ENCODE measurements at places on chromosomes 7 and 10.

GRCh38 chr7:27221201-27221797 lies 21.3 kb upstream of the EVX1 start:
- DNase-seq, result no peak

- no peak for DNase-seq
Observed at GRCh38 chr7:46357851-46358250, 436.8 kb upstream of the IGFBP3 start.

DNA sequence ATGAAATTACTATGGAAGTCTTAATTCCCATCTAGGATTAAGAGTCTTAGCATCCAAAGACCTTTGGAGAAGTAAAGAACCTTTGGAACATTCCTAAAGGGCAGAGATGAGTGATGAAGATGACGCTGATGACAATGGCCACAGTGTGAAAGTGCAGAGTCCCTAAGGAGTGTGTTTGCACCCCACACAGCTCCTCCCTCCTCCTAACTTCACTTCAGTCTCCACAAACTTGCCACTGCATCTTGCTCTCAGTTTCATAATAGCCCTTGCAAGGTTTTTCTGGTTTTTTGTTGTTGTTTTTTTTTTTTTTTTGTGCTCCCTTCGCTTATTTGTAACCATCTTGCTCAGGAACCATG lies 117.5 kb upstream of the ANLN start:
- no peak for DNase-seq

DNA sequence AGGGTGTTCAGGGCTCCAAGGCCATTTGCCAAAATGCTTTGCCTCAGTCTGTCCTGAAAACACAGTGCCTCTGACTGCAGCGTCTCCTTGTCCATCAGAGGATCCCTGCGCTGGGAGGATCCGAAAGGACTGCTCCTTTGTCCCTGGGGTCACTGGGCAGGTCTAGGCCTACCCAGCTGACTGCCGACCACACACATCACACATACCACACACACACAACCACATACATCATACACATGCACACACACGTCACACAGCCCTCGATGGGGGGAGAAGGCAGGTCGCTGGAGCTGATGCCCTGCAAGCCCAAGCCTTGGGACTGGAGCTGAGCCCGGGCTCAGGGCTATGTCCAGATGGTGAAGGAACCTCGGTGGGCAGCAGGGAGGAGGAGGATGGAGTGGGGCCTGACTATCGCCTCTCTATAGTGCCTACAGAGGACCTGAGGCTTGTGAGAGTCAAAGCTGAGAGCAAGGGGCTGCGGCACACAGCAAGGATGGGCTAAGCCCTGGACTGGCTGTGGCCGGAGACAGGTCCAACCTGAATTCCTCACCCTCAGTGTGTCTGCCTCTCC lies 29.1 kb downstream of the GPRIN2 start:
- DNase-seq, result no peak

DNA sequence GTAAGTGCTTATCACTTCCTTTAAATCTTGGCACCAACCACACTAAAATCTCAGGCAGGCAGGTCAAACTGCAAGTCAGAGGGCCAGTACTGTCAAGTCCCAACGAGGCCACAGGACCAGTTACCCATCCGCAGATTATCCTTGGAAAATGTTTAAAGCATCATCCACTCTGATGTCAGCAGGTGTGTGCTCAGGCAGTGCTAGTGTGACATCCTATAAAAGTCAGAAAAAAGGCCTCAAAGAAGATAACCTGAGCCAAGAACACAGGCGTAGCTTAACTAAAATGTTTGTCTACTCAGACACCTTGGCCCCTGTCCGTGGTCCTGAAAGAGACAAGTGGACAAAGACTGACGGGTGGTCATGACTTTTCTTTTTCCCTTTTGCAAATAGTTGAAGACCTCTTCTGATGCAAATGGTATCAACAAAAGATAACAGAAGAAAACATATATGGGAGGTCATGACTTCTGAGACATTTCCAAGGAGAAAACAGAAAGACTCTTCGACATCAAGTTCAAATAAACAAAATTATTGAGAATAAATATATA lies 309.3 kb downstream of the KCNMA1 start:
- peak; percentile 66 for DNase-seq

DNA sequence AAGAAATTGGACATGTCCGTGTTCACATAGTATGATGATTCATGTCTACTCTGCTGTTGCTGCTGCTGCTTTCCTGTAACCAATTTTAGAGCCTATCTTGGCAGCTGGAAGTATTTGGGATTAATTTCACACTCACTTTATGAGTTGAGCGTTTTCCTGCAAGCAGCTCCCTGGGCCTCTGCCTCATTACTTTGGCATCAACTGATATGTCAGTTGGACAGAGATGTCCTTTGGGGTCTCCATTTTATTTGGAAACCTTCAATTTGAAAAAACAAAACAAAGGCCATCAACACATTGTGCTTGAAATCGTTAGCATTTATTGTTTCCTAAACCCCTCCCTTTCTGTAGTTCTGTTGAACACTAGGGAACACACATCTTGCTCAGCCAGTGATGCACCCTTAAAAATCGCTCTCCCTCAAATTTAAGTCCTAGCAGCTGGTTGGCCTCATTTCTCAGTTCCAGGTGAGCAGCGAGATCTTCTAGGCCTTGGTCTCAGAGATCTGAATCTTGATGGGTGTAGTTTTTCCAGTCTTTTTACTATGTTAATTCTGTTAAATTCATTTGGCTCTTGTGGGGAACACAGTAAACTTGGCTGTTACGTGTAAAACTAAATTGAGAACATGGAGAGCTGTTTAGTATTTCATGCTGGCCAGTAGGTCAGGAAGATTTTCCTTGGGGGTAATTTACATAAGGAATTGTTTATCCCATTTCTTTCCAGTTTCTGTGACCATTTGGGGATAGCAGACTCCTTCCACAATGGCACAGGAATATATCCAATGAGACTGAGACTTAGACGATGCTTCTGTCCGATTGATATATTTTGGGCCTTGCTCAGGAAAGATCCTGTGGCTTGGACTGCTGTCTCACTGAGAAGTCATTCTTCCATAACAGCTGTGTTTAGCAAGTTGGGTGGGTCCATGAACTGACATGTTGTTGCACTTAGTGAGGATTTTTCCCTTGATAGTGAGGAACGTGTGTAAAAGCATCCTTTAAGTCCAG lies 371.6 kb downstream of the BBS9 start:
- no peak for DNase-seq

GRCh38 chr7:84446991-84447480 lies 252.4 kb upstream of the SEMA3A start:
- no peak for DNase-seq

DNA sequence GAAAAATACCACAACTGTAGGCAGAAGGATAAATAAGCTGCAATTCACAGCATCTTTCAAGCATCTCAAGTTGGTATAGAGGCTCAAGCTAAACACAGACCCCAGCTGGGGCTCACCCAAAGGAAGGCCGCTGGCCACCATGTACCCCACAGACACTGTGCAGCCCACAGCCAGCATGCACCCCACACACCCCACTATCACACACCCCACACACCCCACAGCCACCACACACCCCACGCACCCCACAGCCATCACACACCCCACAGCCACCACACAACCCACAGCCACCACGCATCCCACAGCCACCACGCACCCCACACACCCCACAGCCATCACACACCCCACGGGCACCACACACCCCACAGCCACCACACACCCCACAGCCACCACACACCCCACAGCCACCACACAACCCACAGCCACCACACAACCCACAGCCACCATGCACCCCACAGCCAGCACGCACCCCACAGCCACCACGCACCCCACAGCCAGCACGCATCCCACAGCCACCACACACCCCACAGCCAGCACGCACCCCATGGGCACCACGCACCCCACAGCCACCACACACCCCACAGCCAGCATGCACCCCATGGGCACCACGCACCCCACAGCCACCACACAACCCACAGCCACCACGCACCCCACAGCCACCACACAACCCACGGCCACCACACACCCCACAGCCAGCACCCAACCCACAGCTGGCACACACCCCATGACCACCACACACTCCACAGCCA lies 214.7 kb downstream of the DNAJB6 start:
- DNase-seq, result no peak

- no peak for DNase-seq
Observed at GRCh38 chr7:118664498-118664897, 440.0 kb downstream of the ANKRD7 start.

DNA sequence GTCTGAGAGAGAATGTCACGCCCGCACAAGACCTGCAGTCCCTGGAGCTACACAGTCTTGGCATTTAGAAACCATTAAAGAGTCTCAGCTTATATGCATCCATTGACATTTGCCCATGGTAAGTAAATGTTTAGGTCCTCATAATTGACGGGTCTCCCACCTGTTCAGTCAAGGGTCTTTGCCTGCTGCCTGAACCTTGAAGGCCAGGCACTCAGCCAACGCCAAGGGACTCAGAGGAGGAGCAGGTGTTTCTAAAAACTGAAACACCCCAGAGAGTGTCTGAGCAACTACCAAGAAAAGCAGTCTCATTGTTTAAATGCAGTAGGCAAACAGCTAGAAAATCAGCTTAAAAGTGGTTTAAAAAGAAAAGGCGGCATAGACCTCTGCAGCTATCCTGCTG lies 264.7 kb upstream of the AKR1E2 start:
- DNase-seq, result no peak

GRCh38 chr7:151204383-151205032 lies 5.8 kb downstream of the H2BK1 start:
- DNase-seq, result peak; percentile 11

- DNase-seq, result no peak
Observed at GRCh38 chr7:74101061-74101681, 17.6 kb downstream of the LIMK1 start.

GRCh38 chr7:38656968-38657367 lies 25.8 kb upstream of the AMPH start:
- DNase-seq, result no peak

- DNase-seq, result no peak
Observed at GRCh38 chr7:12415072-12415471, 11.4 kb upstream of the VWDE start.

DNA sequence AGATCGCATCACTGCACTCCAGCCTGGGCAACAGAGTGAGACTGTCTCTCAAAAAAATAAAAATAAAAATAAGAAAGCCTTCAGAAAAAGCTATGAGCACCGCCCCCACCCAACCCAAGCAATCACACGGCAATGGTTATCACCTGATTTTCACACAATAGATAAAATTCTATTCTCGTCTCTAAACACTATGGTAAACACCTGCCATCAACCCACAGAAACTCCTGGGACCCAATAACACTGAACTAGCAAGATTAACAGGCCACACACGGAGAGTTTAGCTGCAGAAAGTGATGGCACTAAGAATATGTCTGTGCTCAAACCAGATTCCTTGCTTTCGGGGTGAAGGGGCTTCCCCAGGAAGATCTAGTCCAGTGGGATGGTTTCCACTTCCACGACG lies 173.8 kb downstream of the DIP2C start:
- DNase-seq, result no peak

- peak; percentile 71 for DNase-seq
Observed at GRCh38 chr10:69348816-69349541, 67.7 kb downstream of the TACR2 start.

DNA sequence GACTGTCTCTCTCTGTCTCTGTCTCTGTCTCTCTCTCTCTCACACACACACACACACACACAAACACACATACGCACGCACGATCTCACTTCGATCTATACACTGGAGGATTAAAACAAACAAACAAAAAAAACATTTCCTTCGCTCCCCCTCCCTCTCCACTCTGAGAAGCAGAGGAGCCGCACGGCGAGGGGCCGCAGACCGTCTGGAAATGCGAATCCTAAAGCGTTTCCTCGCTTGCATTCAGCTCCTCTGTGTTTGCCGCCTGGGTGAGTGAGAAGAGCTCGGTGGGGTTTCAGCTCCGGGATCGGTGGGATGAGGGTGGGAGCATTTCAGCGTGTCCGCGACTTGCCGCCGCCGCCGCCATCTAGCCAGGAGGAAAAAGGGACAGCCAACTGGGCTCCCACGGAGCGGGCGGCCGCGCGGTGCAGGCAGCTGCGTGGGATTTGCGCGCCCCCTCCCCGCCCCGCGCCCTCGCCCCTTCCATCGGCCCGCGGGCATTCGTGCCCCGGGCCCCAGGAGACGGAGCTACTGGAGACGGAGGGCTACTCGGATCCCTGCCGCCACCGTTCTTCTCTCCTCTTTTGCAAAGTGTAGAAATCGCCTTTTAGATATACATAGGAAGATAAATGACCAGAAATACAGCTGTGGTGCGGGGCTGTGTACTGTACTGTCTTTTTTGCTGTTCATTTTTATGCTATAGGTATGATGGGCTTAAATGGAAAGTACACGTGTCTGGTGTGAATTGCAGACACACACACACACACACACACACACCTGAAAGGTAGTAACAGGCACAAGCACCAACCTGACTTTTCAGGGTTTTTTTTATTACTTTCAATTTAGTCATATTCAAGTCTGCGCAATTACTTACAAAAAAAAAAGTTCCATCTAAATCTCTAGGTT lies 581 bp downstream of the PTPRZ1 start:
- DNase-seq, result peak; percentile 28

GRCh38 chr7:48084727-48085432 lies 4.2 kb upstream of the UPP1 start:
- DNase-seq, result peak; percentile 95

DNA sequence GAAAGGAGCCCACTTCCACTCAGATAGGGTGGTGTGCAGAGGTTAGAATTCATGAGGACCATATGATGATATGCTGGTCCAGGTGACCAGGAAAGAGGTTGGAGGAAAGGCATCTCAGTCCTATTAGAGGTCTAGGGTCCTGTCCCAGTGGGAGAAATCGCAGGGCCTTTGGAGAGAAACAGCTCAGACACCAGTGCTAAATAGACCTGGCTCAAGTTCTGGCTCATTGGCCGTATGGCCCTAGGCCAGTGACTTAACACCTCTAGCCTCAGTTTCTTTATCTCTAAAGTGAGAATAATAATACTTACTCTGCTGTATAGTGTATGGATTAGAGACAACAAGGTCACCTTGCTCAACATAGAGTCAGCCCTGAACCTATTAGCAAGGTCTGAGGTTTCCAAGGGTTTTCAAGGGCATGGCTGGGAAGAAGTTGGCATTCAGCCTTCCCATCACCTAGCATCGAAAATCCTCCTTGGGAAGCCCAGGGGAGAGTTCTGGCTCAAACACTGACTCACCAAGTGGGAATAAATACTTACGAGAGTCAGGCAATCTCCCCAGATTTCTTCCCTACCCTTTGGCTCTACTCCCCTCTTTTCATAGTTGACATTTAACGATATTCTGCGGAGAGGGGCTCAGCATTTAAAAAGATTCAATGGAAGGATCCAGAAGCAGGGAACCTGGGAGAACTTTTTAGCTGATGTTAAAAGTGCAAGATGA lies 473.1 kb upstream of the PODXL start:
- DNase-seq, result no peak

- no peak for DNase-seq
Observed at GRCh38 chr7:127396184-127396583, 3.7 kb upstream of the ZNF800 start.

GRCh38 chr10:117502421-117503243 lies 39.9 kb upstream of the EMX2 start:
- DNase-seq, result no peak

DNA sequence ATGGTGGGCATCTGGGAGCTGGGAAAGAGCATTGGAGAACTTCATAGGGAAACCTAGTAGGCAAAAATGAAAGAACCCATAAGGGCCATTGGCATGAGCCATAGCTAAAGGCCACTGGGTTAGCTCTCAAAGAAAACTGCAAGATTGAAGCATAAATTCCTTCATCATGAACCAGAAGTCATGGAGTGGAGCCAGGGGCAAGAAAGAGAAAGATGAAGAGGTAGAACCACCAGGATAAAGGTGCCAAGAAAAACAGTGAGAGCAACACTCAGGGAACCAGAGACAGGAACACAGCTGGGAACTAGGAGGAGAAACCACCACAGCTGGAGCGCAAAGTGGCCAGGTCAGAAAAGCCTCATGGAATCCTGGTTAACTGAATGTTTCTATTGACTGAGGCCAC lies 11.5 kb upstream of the SGMS1 start:
- DNase-seq, result no peak

GRCh38 chr10:22461891-22462290 lies 116.6 kb downstream of the SPAG6 start:
- no peak for DNase-seq
